ENCODE measurements at places on chromosomes 1 and 21.

DNA sequence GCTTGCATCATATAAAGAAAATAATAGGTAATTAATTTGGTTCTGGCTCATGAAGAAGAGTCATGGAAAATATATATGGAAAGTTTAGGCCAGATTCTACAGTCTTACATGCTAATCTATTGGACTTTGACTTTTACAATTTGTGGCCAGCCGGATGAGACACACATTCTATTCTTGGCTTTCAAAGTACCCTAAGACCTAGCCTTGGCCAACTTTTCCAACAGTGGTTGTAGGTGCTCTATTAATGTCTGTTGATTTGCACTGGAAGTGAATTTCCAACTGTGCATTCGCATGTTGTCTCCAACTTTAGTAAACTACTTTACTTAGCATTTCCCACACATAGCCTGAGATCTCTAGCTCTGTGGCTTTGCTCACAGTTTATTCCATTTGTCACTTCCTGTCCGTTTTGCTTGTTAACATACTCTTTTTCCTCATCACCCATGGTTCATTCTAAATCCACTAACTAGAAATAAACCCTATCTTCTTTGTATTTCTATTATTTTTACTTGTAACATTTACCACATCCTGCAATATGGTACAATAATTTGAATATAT, 644.0 kb downstream of the PTPRC start:
- DNase-seq: no peak

- no peak for DNase-seq
Measured at GRCh38 chr1:238624776-238625175, 734.1 kb upstream of the ZP4 start.

DNA sequence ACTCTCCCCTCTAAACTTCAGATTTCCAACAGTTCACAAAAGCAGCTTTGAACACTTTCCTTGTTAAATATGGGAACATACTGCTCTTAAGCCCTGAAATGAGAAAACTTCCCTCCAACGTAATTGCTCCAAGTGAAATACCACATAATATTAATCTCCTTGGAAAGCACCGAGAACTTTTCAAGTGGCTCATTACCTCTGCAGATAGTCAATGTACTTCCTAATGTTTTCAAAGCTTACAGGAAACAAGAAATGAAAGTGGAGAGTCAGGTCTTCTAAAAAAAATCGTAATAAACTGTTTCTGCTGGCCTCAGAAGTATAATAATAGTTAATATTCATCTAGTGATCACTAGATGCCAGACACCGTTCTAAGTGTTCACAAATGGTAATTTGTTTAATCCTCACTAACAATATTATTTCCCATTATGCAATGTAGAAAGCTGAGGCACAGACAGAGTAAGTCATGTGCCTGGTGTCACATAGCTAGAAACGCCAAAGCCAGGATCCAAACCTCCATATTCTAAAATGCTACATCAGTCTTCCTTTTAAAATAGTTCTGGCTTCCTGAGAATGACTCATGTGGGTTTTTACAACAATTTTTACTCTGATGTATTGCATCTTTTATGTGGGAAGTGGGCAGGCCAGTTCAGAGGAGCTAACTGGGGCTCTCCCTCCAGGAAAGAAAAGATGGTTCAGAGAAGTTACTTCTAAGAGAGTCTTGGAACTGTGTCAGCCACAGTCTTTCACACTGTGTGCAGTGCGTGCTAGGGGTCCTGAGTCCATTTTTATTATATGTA, 177.2 kb downstream of the PLPPR4 start:
- no peak for DNase-seq

DNA sequence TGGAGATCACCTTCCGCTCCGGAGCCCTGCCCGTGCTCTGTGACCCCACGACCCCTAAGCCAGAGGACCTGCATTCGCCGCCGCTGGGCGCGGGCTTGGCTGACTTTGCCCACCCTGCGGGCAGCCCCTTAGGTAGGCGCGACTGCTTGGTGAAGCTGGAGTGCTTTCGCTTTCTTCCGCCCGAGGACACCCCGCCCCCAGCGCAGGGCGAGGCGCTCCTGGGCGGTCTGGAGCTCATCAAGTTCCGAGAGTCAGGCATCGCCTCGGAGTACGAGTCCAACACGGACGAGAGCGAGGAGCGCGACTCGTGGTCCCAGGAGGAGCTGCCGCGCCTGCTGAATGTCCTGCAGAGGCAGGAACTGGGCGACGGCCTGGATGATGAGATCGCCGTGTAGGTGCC, 9.6 kb downstream of the SPATA46 start:
- no peak for DNase-seq

DNA sequence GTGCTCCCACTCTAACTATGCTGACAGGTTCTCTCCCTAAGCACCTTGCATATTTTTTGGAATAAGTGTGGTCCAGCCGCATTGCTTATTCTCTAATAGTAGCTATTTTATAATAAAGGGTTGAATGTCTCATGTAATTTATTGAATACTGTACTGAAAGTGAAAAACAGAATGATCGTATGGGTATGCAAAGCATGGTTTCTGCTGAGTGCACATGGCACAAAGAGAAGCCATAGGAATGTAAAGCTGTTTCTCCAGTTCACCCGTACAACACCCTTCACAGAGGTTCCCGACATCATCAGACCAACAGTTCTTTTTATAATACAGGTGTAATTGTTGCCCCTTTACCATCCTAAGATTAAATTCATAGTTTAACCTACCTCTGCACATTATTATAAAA, 8.9 kb upstream of the HAO2 start:
- DNase-seq: no peak

DNA sequence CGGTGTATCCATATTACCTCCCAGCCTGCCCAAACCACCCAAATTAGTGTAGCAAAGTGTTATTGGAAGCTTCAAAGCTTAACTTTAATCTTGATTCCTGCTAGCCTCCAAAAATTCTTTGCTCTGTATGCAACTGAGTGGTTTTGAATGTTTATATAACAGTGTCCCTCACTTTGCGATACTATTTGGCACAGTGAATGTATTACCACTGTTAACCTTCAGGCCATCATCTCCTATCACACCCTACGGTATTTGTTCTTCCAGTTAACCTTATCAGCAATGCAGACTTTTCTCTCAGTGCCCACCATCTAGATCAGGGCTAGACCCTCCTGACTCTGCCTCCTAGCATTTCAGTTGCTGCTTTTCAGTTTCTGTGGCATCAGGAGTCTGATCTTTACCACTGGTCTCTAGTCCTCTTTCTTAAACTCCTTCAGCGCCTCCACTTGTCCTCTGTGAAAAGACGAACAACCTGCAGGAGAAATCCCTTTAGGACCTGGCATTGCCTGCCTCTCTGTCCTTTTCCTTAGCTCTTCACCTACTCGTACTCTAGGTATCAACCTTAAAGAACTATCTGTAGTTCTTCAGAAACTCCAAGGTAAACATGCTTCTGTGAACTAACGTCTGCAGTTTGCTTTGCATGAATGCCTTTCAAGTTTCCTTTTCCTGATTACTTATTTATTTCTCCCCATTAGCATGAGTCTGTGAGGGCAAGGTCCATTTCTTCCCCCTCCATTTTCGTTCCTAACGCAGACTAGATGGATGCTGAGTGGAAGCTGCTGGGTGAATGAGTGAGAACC, 71.7 kb downstream of the SNX7 start:
- DNase-seq: no peak

- DNase-seq: no peak
Measured at GRCh38 chr1:96515925-96516324, 205.7 kb upstream of the PTBP2 start.

DNA sequence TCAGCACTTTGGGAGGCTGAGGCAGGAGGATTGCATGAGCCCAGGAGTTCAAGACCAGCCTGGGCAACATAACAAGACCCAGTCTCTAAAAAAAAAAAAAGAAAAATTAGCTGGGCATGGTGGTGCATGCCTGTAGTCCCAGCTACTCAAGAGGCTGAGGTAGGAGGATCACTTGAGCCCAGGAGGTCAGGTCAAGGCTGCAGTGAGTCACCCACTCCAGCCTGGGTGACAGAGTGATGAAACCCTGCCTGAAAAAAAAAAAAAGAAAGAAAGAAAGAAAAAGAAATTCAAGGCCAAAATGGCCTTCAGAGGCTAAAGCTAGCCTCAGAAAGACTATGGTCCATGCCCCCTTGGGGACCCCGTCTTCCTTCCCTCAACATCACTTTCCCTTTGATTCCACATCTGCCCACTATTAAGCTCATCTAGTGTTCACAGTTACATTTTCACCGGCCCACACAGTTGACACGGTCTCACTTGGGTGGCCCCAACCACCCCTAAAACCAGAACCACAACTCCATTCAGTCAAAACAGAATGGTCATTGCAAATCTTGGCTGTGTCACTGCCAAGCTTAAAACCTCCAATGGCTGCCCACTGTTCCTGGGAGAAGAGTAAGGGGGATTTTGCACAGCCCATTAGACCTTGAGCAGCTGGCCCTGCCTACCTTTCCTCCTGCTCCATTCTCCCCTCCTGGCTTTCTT, 2.1 kb upstream of the CAPN8 start:
- no peak for DNase-seq

GRCh38 chr1:116503546-116504307, 67.1 kb downstream of the CD58 start:
- no peak for DNase-seq

DNA sequence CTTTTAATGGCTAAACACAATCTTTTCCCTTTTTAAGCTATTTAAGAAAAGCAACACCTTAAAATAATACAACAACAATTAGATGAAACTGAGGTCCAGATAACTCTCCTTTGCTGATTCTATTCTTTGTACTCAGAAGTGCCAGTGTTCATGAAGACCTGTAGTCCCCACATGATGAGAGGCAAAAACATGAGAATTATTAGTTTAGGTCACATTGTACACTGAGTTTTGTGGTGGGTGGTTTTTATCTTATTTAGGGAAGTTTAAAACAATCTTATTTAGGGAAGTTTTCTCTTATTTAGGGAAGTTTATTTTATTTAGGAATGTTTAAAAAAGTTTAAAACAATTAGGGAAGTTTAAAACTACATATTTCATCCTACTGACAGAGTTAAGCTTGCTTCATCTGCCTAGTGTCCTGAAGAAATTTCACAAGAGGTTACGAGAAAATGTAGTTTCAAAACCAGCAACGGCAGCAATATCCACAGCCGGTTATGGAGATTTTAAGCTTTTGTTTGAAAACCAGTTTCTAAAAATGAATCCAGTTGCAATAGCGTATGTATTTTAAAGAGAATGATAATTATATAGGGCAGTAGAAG, 7.8 kb upstream of the OR14I1 start:
- no peak for DNase-seq

- no peak for DNase-seq
Measured at GRCh38 chr1:53271446-53272090, 33.2 kb upstream of the MAGOH start.

DNA sequence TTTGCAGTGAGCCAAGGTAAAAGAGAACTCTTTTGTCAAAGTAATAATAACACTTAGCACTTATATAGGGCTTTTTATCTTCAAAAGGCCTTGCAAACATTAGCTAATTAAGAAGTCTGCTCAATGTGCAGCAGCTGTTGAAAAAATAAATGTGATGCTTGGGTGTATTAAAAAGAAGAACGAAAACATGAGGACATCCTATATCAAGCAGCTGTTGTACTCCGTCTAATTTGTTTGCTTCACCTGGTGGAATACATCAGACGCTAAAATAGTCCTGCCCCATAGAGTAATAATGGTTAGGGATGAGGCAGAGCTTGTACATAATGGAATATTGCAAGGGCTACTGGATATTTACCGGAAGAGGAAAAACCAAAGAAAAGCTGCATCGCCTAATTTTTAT, 299.5 kb downstream of the ST6GALNAC3 start:
- no peak for DNase-seq

DNA sequence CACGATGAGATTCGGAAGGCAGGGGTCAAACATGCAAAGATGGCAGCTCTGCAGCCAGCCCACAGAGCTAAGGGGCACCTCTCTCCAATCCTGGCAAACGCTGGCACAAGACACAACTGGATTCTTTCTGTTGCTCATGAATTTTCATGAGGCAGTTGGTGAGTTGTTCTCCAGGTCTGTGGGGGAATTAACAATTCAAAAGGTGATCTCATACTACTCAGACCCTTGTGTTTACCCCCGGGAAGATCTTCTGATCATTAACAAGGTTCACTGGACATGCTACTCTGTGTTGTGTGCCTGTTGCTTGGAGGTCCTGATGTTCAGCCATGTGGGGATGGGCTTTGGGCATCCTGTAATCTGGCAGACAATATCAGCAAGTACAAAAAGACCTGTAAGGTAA, 128.9 kb downstream of the HHAT start:
- DNase-seq: no peak

- no peak for DNase-seq
Measured at GRCh38 chr1:32376199-32376598, 13.9 kb downstream of the TSSK3 start.

DNA sequence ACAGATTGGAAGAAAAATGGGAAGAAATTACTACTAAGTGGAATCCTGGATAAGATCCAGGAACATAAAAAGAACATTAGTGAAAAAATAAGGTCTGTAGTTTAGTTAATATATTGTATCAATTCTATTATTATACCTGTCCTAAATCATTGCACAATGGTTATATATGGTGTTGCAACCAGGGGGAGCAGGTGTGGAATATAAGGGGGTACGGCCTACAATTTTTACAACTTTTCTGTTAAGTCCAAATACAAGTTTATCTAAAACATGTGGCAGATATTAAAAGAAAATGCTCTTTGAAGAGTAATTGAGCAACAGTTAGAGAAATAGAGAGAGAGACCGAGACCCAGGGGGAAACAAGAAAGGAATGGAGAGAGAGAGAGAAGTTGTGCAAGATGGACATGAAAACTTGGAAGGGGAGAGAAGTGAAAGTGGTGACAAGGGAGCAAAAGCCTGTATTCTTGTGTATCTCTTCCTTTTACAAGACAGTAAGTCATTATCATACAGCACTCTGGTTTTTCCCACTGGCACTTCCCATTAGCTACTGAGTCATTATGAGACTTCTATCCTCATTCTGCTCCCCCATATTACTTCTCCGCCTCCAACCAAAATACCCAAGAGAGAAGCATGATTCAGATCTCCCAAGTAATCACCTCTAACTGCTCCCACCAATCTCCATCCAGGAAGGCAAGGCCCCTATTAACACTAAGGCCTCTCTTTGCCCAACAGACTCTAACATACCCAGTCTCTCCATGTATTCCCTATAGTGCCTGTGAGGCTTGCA, 22.3 kb upstream of the TRAF3IP3 start:
- no peak for DNase-seq

DNA sequence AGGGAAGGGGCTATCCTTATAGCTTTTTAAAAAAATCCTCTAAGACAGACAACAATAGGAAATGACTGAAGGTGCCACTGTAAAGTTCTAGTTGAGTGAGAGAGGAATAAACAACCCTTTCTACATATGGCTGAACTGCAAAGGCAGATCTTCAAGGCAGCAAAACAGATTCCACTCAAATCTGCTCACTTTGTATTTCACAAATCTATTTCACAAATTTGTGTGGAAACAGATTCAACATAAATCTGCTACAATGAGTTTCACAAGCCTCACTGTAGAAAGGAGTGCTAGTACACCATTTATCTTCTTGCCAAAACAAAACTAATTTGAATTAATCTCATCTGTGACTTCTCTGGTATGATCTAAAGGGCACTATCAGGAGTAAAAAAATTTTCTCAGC, 451.3 kb downstream of the PLA2G4A start:
- no peak for DNase-seq
